ENCODE measurements at places on chromosomes 7 and 10. TPM values are rescaled to one million over a fixed set of nuclear protein-coding genes. Genes with fewer than 3 reads are reported as not detected.

Gene UTF1
- not detected for total RNA-seq

Gene ARHGAP12
- 14.5 TPM for total RNA-seq

Gene CH25H
- not detected for total RNA-seq

Gene ACBD7
- total RNA-seq = 15.0 TPM

Gene CALY
- total RNA-seq = not detected

Gene CTAGE4
- total RNA-seq = not detected

Gene SYNPO2L
- total RNA-seq = not detected

DNA sequence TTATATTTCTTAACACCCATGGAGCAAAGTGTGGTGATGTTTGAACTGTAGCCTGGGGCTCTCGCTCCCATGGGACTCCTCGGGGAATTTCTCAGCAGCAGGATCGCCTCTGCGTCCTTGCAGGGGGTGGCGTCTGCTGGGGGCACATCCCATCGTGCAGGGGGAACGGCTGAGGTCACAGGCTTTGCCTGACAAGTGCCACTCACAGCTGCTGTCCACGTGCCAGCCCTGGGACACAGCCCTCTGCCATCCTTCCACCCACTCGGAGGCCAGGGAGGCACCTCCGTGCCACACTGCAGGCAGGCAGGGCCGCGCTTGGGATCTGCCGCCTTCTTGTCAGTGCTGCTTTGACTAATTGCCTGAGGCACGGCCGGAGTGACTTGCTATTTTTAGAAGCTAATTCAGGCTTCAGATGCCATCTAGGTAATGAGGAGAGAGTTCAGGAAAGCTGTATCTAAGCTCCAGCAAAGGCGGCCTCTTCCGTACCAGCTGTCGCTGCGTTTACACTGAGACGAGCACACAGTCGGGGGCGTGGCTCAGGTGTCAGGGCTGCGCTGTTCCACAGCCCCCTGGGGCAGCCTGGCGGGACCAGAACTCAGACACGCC, 45.7 kb downstream of the PITRM1 start:
- no peak for DNase-seq

DNA sequence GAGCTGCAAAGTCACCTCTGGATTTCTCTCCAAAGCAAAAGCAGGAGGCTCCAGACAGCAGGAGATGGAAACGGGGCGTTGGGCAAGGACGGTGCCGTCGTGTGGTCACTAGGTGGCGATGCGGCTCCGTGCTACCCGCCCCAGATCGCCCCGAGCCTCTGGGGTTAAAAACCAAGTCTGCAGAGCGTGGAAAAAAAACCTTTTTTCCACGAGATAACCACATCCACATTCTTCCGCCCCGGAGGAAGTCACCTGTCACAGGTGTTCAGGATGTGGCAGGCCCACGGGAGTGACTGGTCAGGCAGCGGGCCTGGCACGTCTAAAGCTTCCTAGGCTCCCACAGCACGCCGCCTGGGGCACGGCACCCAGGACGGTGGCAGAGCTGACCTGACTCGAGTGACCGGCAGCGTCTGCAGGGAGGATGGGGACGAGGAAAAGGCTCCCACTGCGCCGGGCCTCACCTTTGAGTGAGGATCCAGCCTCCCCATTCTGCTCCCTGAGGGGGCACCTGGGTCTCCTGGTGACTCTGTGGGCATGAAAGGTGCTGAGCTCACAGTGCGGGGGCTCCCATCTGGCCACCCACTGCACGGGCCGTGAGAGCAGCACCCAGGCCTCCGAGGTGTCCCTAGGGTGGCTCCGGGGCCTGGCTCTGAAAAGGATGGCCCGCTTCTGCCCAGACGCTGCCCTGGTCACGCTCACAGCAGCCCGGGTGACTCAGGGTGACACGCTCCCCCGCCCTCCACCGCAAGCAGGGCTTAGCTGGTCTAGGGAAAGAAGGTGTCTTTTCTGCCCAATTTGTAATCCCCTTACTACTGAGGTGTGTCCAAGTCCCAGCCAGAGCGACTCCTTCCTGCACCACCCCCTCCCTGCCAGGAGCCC, 71.3 kb upstream of the TNRC18 start:
- peak; percentile 85 for DNase-seq

DNA sequence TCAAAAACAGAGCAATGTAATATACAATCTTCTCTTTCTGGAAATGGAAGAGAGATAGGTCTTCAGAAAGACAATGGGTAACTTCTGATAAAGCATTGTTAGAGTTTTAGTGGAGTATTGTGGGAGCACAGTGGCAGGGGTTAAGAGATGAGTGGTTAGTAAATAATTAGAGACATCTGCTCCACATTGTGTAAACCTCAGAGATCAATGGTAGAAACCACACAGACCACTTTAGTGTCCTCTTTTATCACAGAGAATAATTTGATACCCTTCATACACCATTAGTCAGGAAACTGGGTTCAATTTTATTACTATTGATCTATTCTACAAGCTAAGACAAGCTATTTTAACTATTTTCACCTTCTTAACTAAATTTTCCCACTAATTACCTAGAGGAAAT, 35.9 kb upstream of the MAGI2 start:
- DNase-seq = no peak

DNA sequence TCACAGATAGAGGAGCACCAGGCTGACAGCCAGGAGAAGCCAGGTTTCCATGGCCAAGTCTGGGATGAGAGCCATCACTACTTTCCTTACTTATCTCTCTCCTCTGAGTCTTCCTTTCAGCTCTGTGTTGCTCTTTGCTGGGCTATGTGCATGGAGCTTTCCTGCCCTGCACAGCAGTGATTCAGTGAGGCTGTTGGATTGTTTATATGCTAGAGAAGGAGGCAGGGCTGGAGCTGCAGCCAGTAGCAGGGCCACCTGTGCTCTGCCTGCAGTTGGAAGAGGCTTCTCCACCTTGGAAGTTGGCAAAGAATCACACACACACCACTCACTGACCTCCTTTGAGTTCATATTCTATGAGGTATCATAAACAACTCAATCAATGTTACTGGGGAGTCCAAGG, at the start of gene CYP3A4:
Gene CYP3A4, minus strand, starts transcription at position 178 of the 400 bp plus-strand sequence. Its CDS starts 103 bp downstream, at position 75.
- no peak for DNase-seq

DNA sequence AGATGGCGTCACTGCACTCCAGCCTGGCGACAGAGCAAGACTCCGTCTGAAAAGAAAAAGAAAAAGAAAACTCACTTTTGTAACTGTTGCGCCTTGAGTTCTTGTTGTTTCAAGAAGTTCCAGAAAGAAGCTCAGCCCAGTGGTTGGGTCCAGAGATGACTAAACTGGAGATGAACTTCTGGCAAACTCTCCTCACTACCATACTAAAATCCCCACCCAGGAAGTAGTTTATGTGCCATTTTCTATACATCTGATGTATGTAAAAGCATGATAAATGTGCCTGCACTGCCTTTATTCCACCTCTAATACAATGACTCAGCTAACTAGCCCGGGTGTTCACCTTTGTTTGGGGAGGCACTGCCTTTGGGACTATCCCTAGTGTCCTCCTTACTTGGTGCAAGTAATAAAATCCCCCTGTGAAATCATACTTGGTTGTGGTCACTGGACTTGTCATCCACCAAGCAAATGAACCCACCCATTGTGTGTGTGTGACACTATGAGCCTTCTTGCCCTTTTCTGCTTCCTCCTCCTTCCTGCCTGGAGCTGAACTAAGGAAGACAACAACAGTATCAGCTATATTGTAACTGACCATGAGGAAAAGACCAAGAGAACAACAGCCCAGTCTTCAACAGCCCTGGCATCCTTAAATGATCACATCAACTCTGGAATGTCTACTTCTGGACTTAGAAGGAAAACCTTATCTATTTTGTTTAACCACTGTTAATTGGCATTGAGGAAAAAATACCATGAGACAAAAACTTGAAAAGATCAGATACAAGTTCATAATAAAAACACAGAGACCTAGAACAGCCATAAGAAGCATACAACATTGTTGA, 33.6 kb downstream of the JMJD1C start:
- DNase-seq = no peak

DNA sequence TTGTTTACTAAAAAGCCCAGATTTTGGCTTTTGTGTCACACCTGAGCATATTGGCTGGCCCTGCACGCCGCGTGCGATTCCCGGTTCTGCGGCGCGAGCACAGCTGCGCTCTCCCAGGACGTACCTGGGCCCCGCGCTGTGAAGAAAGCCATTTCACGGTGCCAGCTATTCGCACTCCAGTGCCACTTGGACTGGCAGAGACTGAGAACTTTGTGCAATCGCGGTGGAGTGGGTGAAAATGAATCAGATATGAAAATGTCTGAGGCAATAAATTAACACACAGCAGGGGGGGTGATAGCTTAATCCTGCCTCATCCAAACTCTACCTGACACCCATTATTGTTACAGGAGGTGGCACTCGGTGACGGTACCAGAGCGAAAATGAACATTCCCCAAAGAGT, 330.1 kb upstream of the MGMT start:
- DNase-seq = no peak

- DNase-seq = no peak
Observed at GRCh38 chr7:20033621-20034400, 183.4 kb downstream of the MACC1 start.

DNA sequence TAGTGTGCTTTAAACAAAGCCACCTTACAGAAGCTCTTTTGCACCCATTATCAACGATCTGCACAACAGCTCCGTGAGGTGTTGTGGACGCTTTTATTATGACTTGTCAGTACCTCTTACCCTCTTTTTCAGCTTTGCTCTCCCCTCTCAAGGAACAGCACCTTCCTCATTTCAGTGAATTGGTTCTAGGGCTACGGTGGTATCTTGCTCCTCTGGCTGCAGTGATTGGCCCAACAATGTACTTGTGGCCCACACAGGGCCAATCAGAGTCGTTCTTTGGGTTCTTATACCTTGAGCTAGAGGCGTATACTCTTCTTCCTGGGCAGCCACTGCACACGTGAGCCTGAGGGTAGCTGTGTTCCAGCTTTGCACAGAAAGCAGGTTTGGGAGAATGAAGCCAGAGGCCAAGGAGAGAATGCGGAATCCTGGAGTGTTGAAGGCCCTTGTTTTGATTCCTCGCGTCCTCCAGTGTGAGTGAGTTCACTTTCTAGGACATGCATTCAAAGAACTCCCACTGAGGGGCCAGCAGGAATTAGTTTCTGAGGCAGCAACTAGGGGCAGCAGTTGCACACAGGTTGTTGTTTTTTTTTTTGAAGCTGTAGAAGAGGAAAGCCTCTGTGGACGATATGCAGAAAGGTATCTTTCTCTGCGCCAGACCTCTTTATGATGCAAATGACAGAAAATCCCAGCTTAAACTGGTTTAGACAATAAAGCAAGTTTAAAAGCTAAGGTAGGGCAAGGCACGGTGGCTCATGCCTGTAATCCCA, 49.8 kb upstream of the PDZD8 start:
- no peak for DNase-seq

- DNase-seq = no peak
Observed at GRCh38 chr7:81624650-81625631, 144.9 kb downstream of the HGF start.

DNA sequence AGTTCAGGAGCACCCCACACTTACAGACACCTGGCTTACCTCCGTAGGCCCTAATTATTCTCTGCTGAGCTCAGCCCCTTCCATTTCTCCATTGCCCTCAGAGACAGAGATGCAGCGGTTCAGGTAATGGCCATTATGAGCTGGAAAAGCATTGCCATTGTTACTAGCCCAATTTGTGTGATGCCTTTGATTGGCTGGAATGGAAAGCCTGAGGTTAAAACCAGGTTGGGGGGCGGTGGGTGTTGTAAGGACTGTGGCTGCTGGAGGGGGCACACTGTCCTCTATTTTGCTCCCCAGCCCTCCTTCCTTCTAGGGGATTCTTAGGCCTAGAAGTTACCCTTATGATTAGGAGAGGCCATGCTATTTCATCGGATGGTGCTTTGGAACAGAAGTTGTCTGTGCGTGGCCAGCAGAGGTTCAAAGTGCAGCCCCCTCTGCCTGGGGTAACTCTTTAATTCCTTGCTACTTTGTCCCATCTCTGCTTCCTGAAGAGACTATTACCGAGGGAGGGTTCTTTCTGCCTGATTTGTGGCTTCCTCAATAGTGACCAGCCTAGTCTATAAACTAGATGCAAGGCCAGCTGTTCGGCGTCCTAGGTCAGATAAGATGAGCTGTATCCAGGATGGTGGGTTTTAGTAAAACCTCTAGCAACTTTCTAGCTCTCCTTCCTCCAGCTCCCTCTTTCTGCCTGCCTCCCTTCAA, 14.2 kb upstream of the ACSL5 start:
- DNase-seq = no peak

DNA sequence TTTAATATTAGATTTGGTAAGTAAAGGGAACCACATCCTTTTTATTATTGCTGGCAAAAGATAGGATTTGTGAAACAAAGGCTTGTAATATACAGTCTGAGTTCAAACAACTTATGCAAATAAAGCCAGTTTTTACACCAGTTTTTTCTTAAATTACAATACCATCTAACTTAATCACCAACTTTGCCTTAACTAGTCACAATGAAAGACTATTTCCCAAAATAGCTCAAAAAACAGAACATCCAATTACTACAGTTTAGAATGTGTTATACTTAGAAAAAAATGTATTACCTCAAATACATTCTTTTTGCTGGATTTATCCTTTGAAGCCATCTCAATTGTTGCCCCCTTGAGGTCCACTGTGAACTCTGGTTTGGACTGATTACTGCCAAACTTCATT, 108.5 kb downstream of the ARHGAP12 start:
- no peak for DNase-seq

- DNase-seq = peak; percentile 45
Observed at GRCh38 chr10:72061491-72061890, 26.9 kb downstream of the SPOCK2 start.

GRCh38 chr10:112746329-112746728, 203.7 kb upstream of the TCF7L2 start:
- DNase-seq = no peak

GRCh38 chr7:36717586-36717985, 6.7 kb downstream of the AOAH start:
- no peak for DNase-seq

DNA sequence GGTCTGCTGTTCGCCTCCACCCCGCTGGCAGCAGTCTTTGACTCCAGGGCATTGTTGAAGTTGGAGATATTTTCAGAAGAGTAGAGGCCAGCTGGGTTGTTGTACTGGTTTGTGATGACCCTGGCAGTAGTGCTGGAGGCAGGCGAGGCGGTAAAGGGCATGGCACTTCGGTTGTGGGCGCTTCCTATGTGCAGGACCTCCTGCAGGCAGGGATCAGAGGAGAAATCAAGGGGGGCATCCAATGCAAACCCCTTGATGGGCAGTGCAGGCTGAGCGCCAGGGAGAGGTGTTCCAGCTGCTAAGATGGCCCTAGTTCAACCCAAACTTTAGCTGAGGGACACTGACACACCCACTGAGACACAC, 27.0 kb downstream of the PDLIM1 start:
- no peak for DNase-seq

GRCh38 chr7:8411103-8411502, 22.3 kb upstream of the NXPH1 start:
- DNase-seq = no peak

- DNase-seq = no peak
Observed at GRCh38 chr7:91846436-91846835, 34.1 kb downstream of the MTERF1 start.

- no peak for DNase-seq
Observed at GRCh38 chr10:8405596-8405995, 351.1 kb downstream of the GATA3 start.

GRCh38 chr7:131071786-131072504, 255.7 kb upstream of the MKLN1 start:
- peak; percentile 11 for DNase-seq

DNA sequence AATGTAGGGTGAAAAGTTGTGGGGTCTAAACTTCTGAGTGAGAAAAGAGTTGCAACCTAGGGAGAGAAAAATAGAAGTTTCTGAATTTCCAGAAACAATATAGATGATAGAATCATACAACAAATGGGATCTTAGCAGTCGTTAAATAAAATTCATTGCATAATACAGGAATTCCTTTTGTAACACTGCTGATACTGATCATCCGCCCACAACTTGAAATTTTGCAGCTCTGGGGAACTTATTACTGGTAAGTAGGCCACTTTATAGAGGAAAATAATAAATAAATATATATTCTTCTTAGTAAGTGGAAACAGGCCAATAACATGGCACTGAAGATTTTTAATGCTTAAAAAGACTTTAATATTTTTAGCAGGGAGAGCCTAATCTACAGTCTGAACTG, 81.9 kb upstream of the SMIM30 start:
- no peak for DNase-seq
